CD8-positive, alpha-beta memory T cell (primary cell): ENCODE measurements at places on chromosomes 2 and 18. TPM values are rescaled to one million over a fixed set of nuclear protein-coding genes. Genes with fewer than 3 reads are reported as not detected.

DNA sequence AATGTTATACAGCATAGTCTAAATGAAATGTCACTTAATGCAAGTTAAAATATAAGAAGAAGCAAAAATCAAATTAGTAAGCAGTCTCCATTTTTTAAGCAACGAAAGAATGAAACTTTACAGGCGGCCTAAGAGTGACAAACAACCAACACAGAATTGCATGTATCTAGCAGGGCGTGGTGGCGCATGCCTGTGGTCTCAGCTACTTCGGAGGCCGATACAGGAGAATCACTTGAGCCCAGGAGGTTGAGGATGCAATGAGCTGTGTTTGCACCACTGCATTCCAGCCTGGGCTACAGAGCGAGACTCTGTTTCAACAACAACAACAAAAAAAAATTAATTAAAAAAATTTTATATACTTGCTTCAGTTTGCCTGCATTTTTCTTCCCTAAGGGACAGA, 16.6 kb downstream of the RBMS1 start:
- H3K4me1 ChIP-seq: peaks cover 51% of the 10 kb centered on the region
- H3K4me3 ChIP-seq: no peak overlapping the region
- H3K27ac ChIP-seq: no peak overlapping the region

- H3K4me1 ChIP-seq: peaks cover 17% of the 10 kb centered on the region
- H3K4me3 ChIP-seq: no peak overlapping the region
- no peak for DNase-seq
These were observed 68.9 kb downstream of the EPAS1 start for GRCh38 chr2:46365913-46366667.

GRCh38 chr2:30860003-30860725, 52.9 kb upstream of the CAPN13 start:
- no peak overlapping the region for H3K27ac ChIP-seq
- no peak overlapping the region for H3K4me3 ChIP-seq
- DNase-seq: no peak
- H3K27me3 ChIP-seq: no peaks in the 10 kb centered on the region
- no peaks in the 10 kb centered on the region for H3K4me1 ChIP-seq

- peak; percentile 55 for DNase-seq
- peaks cover 36% of the 10 kb centered on the region for H3K4me1 ChIP-seq
- no peaks in the 10 kb centered on the region for H3K27me3 ChIP-seq
- H3K27ac ChIP-seq: peak overlapping the region; percentile 97
- H3K36me3 ChIP-seq: peaks cover under 1% of the 10 kb centered on the region
These were observed 396 bp downstream of the CNOT9 start for GRCh38 chr2:218569038-218569431.

DNA sequence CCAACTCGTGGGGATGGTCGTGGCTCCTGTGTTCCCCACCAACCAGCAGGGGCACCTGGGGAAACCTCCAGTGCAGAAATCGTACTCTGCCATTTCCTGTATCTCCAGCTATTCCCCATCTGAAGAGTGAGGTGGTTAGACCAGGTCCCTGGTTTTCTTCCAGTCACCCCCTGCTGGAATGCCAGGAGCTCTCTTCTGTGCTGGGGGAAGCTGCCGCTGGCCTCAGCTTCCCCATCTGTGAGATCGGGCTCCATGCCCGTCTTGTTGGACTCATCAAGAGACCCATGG, 119.7 kb downstream of the INHBB start:
- no peaks in the 10 kb centered on the region for H3K4me1 ChIP-seq
- no peak overlapping the region for H3K4me3 ChIP-seq
- no peaks in the 10 kb centered on the region for H3K36me3 ChIP-seq
- DNase-seq: no peak

DNA sequence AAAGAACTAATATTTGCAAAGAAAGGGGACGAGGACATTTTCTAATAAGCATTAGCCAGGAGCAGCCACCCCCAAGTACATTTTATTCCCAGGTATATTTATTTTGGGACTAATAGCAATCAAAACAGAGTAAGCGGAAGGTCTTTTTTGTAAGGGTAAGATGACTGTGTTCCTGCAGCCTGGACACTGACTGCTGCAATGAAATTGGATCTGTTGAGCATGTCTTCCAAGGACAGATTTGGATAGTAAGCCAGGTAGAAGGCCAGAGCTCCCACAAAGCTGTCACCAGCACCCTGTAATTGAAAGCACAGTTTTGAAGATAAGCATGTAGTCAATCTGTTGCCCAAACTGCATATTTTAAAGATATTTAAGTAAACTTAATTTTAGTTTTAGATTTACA, 10.0 kb downstream of the MRPL33 start:
- H3K27me3 ChIP-seq: no peaks in the 10 kb centered on the region
- H3K36me3 ChIP-seq: peaks cover 8% of the 10 kb centered on the region
- no peak for DNase-seq
- no peak overlapping the region for H3K4me3 ChIP-seq

- no peaks in the 10 kb centered on the region for H3K36me3 ChIP-seq
- DNase-seq: no peak
- no peaks in the 10 kb centered on the region for H3K27me3 ChIP-seq
These were observed 129.1 kb downstream of the DDX1 start for GRCh38 chr2:15720561-15721307.

The RND3 gene
- not detected for total RNA-seq
